ENCODE measurements at places on chromosomes 3 and 15. TPM values are rescaled to one million over a fixed set of nuclear protein-coding genes. Genes with fewer than 3 reads are reported as not detected.
A peak's percentile ranks its signal among the peaks of the same experiment; 100 is the strongest.

Gene CA12
- 0.55 TPM for total RNA-seq

Gene LRCH3
- 67.2 TPM for total RNA-seq

Gene CACNA2D3
- total RNA-seq: not detected

Gene LTK
- 0.72 TPM for total RNA-seq

Gene ACSBG1
- 0.32 TPM for total RNA-seq

Gene ZPLD1
- 0.17 TPM for total RNA-seq

Gene SNTN
- total RNA-seq: not detected

Gene PPP4R2
- total RNA-seq: 99.5 TPM

Gene GUCA1C
- total RNA-seq: not detected

Gene ACVR2B
- total RNA-seq: 9.1 TPM

Gene RASGRP1
- total RNA-seq: 183 TPM

Gene C15orf62
- total RNA-seq: 1.6 TPM

Gene TERB2
- not detected for total RNA-seq

- no peak for DNase-seq
Measured at GRCh38 chr3:10977892-10978510, 14.5 kb upstream of the SLC6A1 start.

- no peak for DNase-seq
Measured at GRCh38 chr15:39587096-39587721, 6.3 kb downstream of the THBS1 start.

DNA sequence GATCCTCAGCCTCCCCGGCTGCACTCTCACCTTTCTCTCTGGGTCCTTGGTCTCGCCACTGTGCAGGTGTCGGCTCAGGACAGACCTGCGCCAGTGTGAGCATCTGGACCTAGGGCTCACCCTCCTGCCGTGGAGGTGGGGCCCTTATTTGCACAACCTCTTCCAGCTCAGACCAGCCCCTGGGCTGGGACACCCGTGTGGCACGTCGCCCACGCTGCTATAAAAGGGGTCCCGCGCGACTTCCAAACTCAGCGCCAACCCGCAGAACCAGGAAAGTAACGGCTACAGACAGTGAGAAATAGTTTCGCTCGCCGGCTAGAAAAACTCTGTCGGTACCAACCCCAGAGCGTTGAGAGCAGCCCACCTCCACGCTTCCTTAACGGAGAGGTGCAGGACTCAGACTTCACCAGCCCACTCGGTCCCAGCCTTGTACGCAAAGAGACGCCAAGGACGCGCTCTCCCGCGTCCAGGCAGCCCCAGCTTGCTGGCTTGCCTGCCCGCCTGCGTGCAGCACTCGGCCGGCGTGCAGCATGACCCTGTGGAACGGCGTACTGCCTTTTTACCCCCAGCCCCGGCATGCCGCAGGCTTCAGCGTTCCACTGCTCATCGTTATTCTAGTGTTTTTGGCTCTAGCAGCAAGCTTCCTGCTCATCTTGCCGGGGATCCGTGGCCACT lies at the start of the genes DUOX2 and DUOXA2:
Gene DUOX2, minus strand, starts transcription at position 97 of the 675 bp plus-strand sequence. CDS start 761 bp downstream, outside the sequence.
Gene DUOXA2, plus strand, starts transcription at position 251 of the 675 bp plus-strand sequence. Its CDS starts 280 bp downstream, at position 531.
- DNase-seq: no peak

DNA sequence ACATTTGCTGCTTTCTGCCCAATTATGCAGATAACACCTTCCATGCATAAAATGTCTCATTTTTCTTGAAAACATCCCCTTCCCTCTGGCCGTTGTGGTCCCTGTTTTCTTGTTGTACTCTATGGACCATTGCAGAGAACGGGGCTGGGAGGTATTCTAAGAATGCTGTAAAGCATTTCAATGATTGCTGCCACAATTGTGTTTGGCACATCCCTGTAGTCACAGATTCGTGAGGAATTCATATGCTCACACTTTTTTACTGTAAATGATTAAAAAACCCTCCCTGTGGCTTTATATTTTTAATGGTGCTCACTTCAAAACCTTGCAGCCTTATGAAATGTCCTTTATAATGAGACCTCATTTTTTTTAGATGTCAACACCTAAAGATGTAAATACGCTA lies 207.2 kb upstream of the GBE1 start:
- DNase-seq: no peak

GRCh38 chr3:155457591-155457990 lies 164.1 kb upstream of the STRIT1 start:
- DNase-seq: no peak

DNA sequence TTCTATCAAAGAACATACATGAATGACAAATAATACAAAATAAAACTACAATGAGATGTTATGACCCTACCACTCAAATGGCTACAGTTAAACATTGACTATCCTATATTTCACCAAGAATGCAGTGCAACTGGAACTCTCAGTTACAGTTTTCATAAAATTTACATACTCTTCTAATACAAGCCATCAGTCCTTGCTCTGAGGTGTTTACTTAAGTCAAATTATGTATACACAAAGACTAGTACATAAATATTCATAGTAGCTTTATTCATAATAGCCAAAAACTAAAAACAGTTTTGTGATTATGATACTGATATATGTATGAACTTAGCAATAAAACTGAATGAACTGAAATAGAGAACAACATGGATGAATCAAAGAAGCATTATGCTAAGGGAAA lies 19.2 kb downstream of the MLF1 start:
- no peak for DNase-seq

DNA sequence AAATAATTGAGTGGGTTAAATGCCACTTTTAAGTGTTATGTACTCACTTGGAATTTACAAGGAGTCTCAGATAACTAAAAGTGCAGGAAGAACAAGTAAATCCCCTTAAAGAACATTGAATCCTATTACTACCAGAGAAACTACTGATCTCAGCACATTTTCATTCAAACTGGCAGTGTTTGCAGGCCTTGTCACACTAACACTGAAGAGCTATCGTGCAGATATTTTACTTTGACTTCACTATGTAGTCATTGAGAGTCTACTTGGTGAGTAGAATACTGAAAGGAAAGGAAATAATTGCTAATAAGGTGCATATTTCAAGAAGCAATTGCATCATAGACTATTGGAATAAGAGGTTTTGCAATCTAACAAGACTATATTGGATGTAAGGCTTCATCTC lies 721.4 kb upstream of the CBLB start:
- DNase-seq: no peak

- no peak for DNase-seq
Measured at GRCh38 chr3:57160765-57161538, 4.2 kb downstream of the IL17RD start.

DNA sequence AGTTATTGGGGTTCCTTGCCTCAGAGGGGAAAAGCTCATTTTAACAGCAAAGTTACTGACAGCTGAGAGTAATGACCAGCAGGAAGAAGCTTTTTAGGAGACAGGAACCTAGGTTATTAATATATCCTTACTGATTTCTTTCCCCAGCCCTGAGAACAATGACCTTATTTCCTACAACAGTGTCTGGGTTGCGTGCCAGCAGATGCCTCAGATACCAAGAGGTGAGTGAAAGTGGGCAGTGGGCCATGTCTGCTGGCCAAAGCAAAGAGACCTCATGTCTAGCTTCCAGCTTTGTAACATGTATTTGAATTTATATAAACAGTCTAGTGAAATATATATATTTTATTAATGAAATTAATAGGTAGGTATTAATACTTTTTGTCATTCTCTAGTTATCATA lies 5.0 kb downstream of the CCNDBP1 start:
- no peak for DNase-seq

GRCh38 chr3:25084016-25084415 lies 344.0 kb upstream of the RARB start:
- no peak for DNase-seq

DNA sequence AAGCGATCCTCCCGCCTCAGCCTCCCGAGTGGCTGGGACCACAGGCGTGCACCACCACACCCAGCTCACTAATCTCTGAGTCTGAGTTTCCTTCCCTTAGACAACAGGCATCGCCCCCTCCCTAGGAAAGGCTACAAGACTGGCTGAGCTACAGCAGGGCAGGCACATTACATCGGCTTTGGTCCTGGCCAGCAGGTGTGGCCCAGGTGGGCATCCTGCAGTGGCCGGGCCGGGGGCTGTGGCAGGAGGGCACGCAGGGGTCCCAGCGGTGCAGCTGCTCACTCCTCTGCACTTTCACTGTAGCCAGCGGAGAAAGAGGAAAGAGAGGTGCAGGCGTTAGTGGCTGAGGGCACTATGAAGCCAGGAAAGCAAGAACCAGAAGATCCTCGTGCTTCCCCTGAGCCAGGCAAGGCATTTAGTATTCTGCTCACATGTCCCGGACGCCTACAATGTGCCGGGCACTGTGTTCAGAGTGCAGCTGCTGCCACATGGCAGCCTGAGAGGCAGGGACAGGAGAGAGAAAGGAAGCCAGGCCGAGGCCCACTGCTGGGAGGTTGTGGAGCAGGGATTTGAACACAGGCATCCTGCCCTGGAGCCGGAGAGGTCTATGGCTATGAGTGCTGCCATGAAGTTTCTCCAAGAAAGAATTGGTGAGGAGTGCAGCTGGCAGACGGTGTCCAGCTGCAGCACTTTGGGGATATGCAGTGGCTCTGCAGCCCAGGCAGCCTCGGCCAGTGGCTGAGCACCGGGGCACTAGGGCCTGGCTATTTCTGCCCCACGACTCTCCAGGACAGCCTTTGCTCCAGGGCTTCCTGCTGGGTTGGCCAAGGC lies 22.3 kb downstream of the GRIP2 start:
- DNase-seq: no peak

GRCh38 chr15:101373577-101373976 lies 78.5 kb upstream of the SNRPA1 start:
- DNase-seq: no peak

GRCh38 chr15:45402955-45403877 lies 24.9 kb upstream of the GATM start:
- DNase-seq: peak; percentile 52

GRCh38 chr15:92402751-92403150 lies 9.1 kb downstream of the ST8SIA2 start:
- DNase-seq: no peak

- no peak for DNase-seq
Measured at GRCh38 chr3:47161983-47162696, 1.8 kb downstream of the SETD2 start.

DNA sequence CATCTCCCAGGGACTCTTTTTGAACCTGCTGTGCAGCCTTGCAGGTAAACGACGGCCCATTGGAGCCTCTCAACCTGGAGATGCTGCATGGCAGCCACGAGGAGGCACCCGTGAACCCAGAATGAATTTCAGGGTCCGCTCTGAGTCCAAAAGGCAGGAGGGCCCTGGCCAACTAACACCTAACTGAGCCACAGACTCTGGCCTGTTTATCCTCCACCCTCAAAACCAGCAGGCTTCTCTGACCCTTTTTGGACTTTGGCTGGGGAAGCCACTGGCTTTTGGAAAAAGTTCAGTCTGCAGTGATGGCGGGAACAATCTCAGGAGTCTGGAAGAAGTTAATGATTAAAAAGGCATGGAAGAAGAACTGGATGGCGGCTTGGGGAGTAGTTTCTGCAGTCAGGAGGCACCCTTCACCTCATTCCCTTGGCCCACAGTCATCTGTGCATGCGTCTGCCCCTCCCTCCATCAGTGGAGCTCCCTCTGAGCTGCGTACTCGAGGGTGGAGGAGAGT lies 4.1 kb downstream of the PXYLP1 start:
- no peak for DNase-seq

DNA sequence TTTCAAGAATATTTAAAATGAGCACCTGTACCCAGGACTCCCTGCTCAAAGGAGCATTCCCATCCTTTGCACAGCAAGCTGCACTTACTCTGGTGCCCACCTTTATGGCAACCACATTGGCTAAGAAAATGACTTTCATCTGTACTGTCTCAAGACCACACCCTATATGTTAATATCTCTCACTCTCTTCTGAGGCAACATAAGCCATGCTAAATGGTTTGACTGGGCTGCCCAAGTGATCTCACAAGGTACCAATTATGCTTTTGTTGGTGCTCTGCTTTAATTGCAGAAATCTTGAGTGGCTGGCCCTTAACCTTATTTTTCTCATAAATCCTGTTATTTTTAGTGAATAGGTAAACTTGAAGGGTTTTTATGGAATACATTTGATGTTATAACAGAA lies 17.7 kb downstream of the RYK start:
- DNase-seq: no peak

DNA sequence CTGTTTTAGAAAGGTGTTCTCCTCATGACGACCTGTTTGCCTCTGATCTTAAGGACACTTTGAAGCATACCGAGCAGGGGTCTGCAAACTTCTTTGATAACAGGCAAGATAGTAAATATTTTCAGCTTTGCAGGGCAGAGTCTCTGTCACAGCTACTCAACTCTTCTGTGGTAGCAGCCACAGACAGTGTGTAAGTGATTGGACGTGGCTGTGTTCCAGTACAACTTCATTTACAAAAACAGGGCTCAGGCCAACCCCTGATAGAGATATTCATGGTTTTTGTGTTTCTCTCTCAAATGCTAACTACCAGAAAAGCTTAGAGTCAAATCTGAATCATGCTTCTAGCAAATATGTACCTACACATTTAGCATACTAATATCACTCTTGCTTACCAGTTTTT lies 51.5 kb downstream of the TGFBR2 start:
- DNase-seq: peak; percentile 62

DNA sequence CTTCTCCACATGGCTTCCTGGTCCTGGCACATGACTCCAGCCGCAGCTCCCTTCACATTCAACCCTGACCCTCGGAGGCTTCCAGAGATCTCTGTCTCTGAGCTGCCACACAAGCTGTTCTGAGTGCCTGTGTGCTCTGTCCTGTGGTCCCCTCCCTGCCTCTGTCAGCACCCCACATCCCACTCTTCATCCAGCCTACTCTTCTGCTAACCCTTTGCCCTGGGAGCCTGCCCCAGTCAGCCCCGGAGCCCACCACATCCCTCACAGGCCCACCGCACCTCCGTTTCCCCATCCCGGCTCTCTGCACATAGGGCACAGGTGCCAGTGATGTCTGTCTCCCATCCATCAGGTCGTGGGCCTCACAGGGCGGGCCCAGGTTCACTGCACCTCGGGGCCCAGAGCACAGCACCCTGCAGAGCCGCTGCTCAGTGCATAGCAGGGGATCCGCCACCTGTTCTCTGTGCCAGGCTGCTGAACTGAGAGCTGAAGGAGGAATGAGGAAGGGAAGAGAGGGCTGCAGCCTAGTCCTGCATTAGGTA lies 133.6 kb downstream of the UACA start:
- no peak for DNase-seq

DNA sequence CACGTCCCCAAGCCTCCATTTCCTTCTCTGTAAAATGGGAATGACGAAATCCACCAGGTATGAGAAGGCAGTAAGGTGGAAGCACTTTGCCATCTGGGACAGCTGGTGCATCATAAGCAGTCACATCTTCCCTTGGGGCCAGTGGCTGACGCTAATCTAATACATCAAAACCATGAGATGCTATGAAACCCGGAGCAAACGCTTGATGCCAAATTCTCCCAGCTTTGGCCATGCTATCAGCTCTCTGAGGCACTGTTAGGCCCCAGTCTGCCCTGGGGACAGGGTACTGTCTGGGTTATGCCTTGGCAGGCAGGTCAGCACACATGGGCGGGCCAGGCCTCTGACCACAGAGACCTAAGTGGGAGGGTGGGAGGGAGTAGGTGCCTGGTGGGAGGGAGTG lies 66.1 kb downstream of the ADAMTS17 start:
- no peak for DNase-seq

DNA sequence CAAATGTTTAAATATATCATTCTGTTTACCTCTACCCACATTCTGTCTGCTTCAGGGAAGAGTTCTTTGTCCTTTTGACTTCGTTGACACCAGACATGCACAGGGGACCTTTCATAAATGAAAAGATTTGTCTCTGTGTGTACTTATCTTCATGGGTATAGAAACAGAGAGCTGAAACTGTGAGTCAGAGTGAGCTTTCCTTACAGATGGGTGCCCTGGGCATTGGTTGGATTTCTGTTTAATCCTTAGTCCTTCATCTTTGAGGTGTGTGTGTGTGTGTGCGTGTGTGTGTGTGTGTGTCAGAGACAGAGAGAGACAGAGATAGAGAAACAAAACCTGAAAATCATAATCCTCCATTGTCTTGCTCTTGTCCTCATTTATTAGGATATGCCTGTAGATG lies 517.4 kb downstream of the TUSC7 start:
- no peak for DNase-seq

- no peak for DNase-seq
Measured at GRCh38 chr3:17605934-17606333, 136.5 kb downstream of the TBC1D5 start.
